ENCODE measurements at places on chromosomes 12 and 14. TPM values are rescaled to one million over a fixed set of nuclear protein-coding genes. Genes with fewer than 3 reads are reported as not detected.

Gene MAPK1IP1L
- 27.2 TPM for total RNA-seq

Gene CLEC2B
- 51.0 TPM for total RNA-seq

Gene PMEL
- not detected for total RNA-seq

Gene GPR84
- 0.51 TPM for total RNA-seq

Gene KLHL33
- total RNA-seq = 3.4 TPM

Gene MDM2
- total RNA-seq = 117 TPM

Gene SLC10A1
- not detected for total RNA-seq

Gene NRL
- 1.0 TPM for total RNA-seq

Gene PAWR
- total RNA-seq = 34.7 TPM

Gene PTCSC3
- not detected for total RNA-seq

Gene LRP6
- total RNA-seq = 22.1 TPM

Gene TCL1B
- total RNA-seq = not detected

Gene HSPA2
- total RNA-seq = 7.6 TPM

Gene EML5
- 1.1 TPM for total RNA-seq

Gene MYF6
- not detected for total RNA-seq

Gene DDN
- total RNA-seq = not detected

Gene GTF2H3
- 14.3 TPM for total RNA-seq

Gene GSC
- 6.0 TPM for total RNA-seq

Gene PRR4
- not detected for total RNA-seq

Gene ACSM4
- total RNA-seq = not detected

Gene B4GALNT1
- total RNA-seq = 0.17 TPM

Gene KRT2
- total RNA-seq = not detected

Gene KMT2D
- 27.6 TPM for total RNA-seq

Gene PYGL
- 102 TPM for total RNA-seq
